Fibroblast of villous mesenchyme (primary cell): ENCODE measurements at places on chromosomes 1 and 21. TPM values are rescaled to one million over a fixed set of nuclear protein-coding genes. Genes with fewer than 3 reads are reported as not detected.

The FLG gene
- under 0.01 TPM in 1 of 2 replicates, not detected in the other for total RNA-seq

The SPRR2G gene
- total RNA-seq, result not detected in 2 replicates

The TAF13 gene
- total RNA-seq, result 82.5 and 117 TPM in 2 replicates

The MSH4 gene
- total RNA-seq, result under 0.01 and 0.43 TPM in 2 replicates

The SUSD4 gene
- under 0.01 TPM in 1 of 2 replicates, not detected in the other for total RNA-seq

The OR2L3 gene
- total RNA-seq, result not detected in 2 replicates

The CD2 gene
- total RNA-seq, result not detected in 2 replicates

The SH3GLB1 gene
- 44.5 and 47.9 TPM in 2 replicates for total RNA-seq

The TBX19 gene
- 0.64 and 0.86 TPM in 2 replicates for total RNA-seq

The ADAM30 gene
- under 0.01 TPM in 1 of 2 replicates, not detected in the other for total RNA-seq

The CD247 gene
- total RNA-seq, result not detected in 2 replicates

The GGPS1 gene
- total RNA-seq, result 21.3 and 25.9 TPM in 2 replicates
